ENCODE measurements at places on chromosomes 6 and 20. TPM values are rescaled to one million over a fixed set of nuclear protein-coding genes. Genes with fewer than 3 reads are reported as not detected.

- no peak for DNase-seq
Observed at GRCh38 chr6:152634773-152635172, 2.4 kb downstream of the SYNE1 start.

GRCh38 chr6:66735106-66735890 lies 1028.3 kb upstream of the EYS start:
- DNase-seq: peak; percentile 30

GRCh38 chr20:53124075-53124551 lies 152.0 kb downstream of the TSHZ2 start:
- no peak for DNase-seq

DNA sequence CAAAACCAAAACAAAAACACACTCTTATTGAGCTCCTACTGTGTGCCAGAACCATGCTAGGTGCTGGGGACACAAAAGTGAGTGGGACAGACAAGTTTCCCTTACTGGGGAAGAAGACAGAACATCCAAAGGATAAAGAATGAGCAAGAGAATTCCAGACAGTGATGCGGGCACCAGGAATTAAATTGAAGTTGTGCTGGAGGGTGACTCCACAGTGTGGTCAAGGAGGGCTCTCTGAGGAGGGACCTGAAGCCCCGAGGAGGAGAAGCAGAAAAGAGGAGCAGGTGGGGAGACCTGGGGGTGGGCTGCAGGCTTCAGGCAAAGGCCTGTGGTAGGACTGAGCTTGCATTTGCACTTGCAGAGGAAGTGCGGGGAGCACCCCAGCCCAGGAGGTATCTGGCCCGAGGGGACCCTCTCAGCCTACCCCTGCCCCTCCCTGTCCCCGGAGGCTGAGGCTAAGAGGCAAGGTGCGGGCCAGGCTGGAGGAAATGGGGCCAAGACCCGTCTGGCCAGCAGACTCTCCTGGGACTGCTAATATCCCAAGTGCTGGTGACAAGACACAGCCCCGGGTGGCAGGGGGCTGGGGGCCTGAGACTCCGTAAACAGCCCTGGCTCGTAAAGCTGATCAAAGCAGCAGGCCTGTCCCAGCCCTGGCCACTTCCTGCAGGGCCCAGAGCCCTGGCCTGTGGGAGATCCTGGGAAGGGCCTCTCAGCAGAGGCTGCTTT lies 57.1 kb downstream of the SNAI1 start:
- no peak for DNase-seq

GRCh38 chr20:51985013-51985415 lies 182.7 kb upstream of the SALL4 start:
- peak; percentile 95 for DNase-seq

NFATC2 gene
- 3.9 TPM for total RNA-seq

SPATA2 gene
- total RNA-seq: 7.3 TPM

DDO gene
- total RNA-seq: not detected

PPP1R3G gene
- 0.39 TPM for total RNA-seq

ENPP1 gene
- total RNA-seq: 7.1 TPM
